ENCODE measurements at places on chromosomes 11 and 22.

DNA sequence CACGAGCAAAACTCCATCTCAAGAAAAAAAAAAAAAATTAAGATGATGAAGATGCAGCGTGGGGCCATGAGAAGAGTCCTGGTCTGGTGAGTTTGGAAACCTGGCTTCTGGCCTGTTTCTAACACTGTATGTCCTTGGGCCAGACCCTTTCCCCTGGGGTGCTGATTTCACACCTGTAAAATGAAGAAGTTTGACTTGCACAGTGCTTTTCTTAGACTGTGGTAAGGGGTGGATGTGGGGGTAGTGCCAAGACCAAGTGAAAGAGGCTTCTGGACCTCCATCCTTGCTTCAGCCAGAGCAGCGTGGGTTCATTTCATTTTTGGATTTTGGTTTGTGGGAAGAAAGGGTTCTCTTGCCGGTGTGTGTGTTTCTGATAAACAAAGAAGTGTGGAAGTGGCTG is 42.1 kb downstream of the PTPRJ start:
- DNase-seq: no peak

- no peak for DNase-seq
These were observed 8.6 kb upstream of the MMP8 start for GRCh38 chr11:102733232-102733875.

- DNase-seq: peak; percentile 45
These were observed 6.5 kb upstream of the MFNG start for GRCh38 chr22:37492428-37493344.

DNA sequence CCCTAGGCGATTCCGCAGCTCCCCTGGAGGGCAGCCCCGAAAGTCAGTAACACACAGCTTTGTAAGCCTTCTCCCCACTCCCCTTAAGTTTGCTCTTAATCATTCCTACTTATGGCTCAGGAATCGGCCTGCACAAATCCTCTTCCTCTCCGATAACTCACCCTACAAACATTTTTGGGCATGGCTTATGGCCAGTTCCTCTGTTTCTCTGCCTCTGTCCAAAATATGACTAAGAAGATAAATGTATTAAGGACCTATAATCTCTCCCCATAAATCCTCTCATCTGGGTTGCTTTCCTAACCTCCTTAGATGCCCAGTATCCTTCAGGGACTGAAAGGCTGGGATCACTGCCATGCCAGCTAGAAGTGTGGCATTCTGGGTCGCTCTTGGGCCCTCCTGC is 41.0 kb downstream of the PAMR1 start:
- DNase-seq: no peak

DNA sequence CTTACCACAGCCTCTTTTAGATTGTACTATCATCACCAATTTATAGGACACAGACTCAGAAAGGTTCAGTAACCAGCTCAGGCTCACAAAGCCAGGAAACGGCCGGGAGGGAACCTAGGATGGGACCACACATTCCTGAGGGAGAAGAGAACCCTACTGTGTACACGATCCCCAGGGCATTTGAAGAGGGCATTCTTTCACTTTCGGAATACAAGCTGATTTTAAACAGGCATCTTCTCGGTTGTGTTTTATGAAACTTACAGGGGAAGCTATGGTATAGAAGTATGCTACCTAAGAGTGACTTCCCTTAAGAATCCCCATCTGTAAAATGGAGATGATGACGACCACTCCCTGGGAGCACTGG is 19.0 kb downstream of the SMCO4 start:
- DNase-seq: no peak

- DNase-seq: no peak
These were observed 21.3 kb upstream of the CTSD start for GRCh38 chr11:1784761-1785650.

DNA sequence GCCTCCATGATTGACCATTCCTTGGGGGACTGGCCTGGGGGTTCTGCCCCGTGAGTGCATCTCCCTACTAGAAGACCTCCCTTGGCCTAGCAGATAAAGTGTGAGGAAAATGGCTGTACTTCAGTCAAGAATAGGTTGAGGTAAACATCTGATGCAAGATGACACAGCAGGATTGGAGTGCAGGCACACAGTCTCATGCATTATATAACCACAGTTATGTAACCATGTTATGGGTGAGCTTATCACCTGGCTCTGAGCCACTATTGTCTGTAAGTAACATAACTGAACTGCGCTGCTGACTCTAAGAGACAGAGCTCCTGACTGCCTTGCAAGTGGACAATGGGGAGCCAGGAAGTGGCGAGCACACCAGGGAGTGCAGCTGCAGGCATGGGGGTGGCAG is 378.7 kb upstream of the ANO5 start:
- no peak for DNase-seq

GRCh38 chr11:119512369-119512768 is 89.4 kb upstream of the THY1 start:
- DNase-seq: no peak

GRCh38 chr22:20153945-20154344 is 3.1 kb upstream of the CCDC188 start:
- DNase-seq: no peak

- no peak for DNase-seq
These were observed 46.8 kb downstream of the PLAAT5 start for GRCh38 chr11:63444160-63444559.

GRCh38 chr11:72947229-72947628 is 133.0 kb downstream of the ATG16L2 start:
- DNase-seq: no peak

DNA sequence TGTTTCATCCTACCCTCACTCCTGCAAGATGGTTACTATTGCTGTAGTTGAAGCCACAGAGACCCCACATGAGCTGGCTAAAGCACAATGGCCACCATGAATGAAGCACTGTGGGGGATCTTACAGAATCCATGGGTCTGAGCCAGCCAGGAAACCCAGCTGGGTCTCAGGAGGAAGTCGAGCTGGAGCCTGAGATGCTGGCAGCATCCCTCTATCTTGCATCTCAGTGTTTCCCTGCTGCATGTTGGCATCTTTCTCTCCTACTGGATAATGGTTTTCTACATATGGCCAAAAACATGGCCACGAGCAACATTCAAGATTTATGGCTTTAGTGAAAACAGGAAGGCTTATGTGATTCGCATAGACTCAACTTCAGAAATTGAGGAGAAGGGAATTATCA is 219.3 kb upstream of the SNX19 start:
- no peak for DNase-seq

DNA sequence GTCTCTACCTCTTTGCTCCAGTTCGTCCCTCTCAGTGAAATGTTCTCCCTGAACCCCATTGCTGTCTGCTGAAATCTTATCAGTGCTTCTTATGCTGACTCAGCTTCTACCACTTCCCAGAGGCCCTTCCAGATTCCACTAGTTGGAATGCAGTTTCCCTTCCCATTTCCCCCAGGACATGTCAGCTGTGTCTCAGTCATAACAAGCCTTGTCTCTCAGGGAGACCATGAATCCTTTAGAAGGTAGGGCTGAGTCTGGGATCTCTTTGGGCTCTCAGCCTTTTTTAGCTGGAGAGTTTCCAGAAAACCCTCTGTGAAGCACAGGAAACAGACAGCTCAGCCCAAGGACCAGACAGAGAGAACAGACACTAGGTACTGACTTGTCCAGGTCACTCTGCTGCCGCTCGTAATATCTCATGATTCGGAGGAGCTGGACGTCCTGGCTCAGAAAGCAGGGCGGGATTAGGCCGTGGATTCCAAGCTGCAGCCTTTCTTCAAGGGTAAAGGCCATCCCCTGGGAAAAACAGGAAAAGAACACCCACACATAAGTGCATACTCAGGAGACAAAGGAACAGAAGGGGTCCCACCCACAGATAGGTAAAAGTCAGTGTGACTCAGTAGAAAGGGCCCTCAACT is 113.0 kb downstream of the ME3 start:
- DNase-seq: no peak

DNA sequence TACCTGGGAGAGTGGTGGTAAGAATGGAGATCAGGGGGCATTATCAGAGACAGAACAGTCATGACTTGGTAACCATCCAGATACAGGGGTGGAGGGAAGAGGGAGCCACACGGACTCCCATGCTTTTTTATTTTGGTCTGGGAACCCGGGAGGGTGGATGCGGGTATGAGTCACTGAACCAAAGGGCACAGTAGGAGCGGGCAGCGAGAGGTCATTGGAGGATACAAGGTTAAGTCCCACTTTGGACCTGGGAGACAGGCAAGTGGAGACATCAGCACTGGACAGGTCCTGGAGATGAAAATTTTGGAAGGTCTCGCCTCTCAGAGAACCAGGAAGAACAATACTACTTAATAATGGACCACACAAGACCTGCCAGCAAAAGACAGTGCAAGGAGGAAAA is 6.7 kb downstream of the HDHD5 start:
- DNase-seq: no peak

- DNase-seq: no peak
These were observed 176.3 kb upstream of the MTNR1B start for GRCh38 chr11:92793189-92793588.

GRCh38 chr22:37618674-37619073 is 10.0 kb downstream of the GGA1 start:
- no peak for DNase-seq

DNA sequence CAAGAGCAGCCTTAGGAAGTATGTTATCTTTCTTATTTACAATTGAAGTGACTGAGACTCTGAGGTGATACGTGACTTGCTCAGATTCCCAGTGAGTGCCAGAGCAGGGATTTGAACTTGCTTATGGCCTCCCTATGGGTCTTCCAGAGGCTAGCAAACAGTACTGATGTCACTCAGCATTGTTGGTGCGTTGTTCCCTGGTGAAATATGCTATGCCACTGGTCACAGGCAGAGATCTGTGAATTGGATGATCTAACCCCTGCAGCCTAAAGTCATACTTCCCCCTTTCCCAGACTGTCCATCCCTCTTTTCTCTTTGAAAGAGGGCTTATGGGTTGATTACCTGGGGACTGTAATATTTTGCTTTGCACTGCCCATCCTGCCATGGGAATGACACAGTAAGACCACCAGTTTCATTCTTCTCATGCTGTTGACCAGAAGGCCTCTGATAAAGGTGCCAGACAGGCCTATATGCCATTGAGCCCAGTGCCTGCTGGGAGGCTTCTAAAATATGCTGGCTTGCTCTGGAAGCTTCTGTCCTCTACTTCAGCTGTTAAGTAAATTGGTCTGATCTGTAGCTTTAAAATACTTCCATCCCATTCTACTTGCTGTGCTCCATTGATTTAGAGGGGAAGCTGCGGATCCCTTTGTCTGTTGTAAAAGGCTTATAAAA is 152.2 kb upstream of the E2F8 start:
- DNase-seq: no peak

DNA sequence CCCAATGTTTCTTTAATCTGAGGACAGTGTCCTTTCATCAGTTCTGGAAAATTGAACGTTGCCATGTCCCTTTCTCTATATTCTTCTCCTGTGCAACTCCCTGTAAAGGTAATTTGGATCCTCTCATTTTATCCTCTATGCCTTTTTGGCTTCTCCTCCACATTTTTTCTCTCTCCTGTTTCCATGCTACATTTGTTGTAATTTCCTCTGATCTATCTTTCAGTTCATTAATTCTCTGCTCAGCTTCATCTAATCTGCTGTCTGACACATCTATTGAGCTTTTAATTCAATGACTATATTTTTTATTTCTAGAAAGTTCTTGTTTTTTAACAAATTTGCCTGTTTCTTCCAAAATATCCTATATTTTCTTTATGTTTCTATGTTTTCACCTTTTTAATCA is 59.3 kb downstream of the RPUSD4 start:
- no peak for DNase-seq
